ENCODE measurements at places on chromosomes 2 and 18. TPM values are rescaled to one million over a fixed set of nuclear protein-coding genes. Genes with fewer than 3 reads are reported as not detected.
A peak's percentile ranks its signal among the peaks of the same experiment; 100 is the strongest.

The LCLAT1 gene
- 0.76 TPM for polyA plus RNA-seq

GRCh38 chr2:195124391-195125079 is 532.5 kb upstream of the SLC39A10 start:
- no peak for DNase-seq

DNA sequence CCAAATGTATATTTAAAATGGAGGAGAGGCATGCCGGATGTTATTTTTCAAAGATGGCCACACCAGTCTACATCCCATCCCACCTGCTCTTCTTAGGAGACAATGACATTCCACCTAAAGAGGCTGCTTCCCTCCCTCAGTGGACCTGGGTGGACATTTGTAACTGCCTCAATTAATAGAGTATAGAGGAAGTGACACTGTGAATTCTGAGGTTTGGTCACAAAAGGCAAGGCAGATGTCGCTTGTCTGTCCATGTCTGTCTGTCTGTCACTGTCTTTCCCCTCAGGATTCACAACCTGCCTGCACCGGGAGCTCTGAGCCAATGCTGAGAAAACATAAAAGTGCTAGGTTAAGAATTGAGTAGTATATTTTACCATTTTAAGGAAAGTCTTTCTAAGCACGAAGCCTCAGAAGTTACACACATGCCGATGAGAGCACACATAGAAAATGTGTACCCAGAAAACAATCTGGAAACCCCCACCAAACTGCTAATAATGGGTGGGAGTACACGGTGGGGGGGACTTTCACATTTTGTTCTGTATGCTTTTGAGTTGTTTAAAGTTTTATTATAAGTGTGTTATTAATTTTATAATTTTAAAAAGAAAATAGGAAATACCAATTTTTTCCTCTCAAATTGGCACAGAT is 21.0 kb downstream of the MIB1 start:
- DNase-seq = no peak

- DNase-seq = no peak
Observed at GRCh38 chr2:217845301-217845700, 157.5 kb downstream of the TNS1 start.

DNA sequence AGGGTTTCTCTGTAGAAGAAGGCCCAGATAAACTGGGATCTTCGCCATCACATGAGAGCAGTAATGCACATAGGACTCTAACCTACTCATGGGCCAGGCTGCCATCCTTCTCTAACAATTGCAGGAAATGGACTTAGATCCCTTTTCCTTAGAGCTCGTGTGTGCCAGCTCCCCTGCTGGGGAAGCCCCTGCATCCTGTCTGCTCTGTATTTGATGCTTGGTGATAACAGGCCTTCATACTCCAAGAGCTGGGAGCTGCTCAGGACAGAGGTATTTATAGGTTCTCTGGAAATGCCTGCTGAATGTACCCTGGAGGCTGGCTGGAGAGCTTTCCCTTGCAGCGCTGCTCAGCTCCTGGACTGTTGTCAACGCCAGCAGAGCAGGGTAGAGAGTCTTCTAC is 249.6 kb downstream of the MTX2 start:
- DNase-seq = peak; percentile 48

Data from stomach (tissue), 19 donors.